ENCODE measurements at places on chromosomes 16 and 17.
A peak's percentile ranks its signal among the peaks of the same experiment; 100 is the strongest.

DNA sequence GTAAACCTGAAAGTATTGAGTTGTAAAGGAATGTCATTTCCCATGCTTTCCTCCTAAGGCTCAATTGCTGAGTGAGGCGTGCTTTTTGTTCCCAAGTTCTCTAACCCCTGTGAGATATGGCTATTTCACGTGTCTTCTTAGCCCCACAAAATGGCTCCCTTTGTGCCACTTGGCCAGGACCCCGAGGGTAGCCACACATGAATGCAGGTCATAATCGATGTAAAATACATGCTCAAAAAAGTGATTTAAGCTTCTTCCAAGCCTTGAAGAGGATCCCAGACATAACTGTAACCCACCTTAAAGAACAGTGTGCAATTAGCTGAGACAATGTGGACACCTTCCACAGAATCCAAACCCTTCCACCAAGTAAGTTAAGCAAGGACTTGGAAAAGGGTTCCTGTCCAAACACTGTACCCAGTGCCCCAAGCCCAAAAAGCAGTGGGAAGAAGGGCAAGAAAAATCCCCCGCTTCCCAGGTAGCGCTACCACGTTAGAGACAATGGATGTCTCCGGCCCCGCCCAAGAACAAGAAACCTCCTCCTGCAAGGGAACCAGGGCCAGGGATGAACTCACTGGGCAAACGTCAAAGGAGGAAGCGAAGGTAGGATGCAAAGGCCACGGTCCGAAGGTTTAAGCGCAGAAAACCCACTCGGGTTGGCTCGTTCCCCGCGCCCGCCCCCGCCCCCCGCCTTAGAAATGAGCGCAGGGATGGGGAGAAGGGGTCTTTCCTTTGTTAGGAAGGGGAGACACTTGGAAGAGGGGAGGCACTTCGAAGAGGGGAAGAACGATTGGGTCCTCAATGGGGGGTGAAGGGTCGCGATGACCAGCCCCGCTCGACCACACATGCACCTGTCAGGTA, 1.2 kb downstream of the JPT1 start:
- peak overlapping the region; percentile 98 for H3K4me3 ChIP-seq
- H3K4me1 ChIP-seq = peaks cover 6% of the 10 kb centered on the region
- H3K27ac ChIP-seq = no peak overlapping the region
- no peaks in the 10 kb centered on the region for H3K27me3 ChIP-seq
- no peaks in the 10 kb centered on the region for H3K36me3 ChIP-seq

DNA sequence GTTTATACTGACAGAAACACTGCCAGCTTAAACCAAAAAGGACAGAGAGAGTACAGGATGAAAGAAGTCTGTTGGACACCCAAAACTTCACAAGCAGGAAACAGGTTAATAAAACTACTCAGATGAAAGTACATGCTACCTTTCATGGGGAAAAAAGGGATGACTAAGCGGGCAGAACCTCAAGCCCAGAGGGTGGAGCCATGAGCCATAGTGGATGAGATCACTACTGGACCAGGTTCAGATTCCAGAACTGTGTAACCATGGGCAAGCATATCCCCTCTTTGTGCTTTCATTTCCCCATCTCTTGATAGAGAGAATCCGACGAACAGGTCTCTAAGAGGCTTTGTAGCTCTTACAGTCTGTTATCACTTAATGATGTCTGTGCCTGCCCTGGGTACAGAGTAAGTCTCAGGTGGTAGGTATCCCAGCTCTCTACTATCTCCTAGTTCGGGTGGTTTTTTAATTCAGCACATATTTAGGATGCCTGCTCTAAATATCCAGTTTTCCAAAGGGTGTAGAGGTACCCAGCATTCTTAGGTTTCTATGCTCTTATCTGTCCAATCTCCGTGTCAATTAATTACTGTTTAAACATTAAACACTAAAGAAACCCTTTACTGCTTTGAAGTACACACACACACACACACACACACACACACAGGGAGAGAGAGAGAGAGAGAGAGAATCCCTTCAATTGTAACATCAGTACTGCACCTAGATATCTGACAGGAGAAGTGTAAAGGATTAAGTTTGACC, 206.7 kb downstream of the ZNF423 start:
- no peaks in the 10 kb centered on the region for H3K27me3 ChIP-seq
- no peak overlapping the region for H3K4me3 ChIP-seq
- H3K36me3 ChIP-seq = no peaks in the 10 kb centered on the region
- peaks cover 8% of the 10 kb centered on the region for H3K4me1 ChIP-seq
- no peak for DNase-seq

DNA sequence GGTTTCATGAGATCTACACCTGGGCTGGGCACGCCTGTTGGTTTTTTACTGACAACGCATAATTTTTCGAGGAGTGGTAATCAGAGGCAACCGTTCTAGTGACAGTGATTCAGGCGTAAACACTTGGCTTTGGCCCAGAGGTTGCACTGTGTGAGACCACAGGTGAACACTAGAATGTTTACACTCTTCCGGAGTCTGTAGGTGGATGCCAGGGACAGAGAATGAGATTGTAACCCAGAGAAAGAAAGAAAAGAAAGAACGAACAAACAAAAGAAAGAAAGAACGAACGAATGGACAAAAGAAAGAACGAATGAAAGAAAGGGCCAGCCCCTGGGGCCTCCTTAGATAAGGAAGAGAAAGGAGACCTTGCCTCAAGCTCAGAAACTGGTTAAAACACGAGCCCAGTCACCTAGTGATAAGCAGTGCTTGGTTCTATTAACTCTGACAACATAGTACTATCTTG, 113.2 kb downstream of the PRKCB start:
- no peak for DNase-seq
- H3K4me1 ChIP-seq = no peaks in the 10 kb centered on the region
- H3K27me3 ChIP-seq = no peaks in the 10 kb centered on the region

- DNase-seq = no peak
- no peaks in the 10 kb centered on the region for H3K4me1 ChIP-seq
- no peak overlapping the region for H3K4me3 ChIP-seq
- no peaks in the 10 kb centered on the region for H3K27me3 ChIP-seq
Observed at GRCh38 chr16:81216114-81216513, 22.4 kb upstream of the BCO1 start.

- H3K4me1 ChIP-seq = peaks cover 9% of the 10 kb centered on the region
- no peak overlapping the region for H3K4me3 ChIP-seq
- no peak overlapping the region for H3K27ac ChIP-seq
- H3K27me3 ChIP-seq = no peaks in the 10 kb centered on the region
Observed at GRCh38 chr16:30767767-30768465, 5.8 kb downstream of the RNF40 start.

DNA sequence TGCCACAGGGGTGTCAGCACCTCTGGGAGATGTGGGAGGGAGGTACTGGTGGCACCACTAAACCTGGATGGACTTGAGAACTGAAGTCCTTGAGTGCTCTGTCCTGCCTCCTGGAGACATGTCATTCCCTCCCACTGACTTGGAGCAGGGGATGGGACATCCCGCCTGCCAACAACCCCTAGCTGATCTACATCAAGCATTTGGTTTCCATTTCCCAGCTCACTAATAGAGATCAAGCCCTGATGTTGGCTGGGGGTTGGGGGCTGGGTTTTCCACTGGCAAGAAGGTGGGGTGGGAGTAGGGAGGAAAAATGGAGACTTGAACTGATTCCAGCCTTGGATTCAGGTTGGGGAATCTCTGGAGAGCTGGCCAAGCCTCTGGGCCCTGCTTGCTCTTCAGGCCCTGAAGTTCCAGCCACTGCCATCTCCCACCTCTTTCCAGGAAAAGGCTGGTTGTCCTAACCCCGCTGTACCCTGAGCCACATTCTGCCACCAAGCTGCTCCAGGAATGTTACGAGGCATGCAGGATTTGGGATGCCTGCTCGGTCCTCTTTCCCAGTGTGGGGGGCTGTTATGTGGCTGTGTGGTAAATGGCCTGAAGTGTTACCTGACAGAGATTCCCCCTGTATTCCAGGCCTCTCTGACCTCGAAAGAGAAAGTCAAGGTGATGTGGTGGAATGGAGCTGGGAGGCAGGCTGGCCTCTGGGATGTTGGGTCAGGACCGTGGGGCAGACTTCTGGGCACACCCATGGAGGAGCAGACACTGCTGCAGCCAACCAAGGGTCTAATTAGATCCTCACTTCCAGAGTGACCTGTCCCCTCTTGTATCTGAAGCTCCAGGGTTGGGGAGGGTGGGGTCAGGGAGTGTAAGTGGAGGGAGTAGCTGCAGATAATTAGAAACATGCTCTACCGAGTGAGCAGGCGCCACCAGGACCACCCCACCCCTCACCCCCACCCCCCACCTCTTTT, 16.7 kb downstream of the IGFBP4 start:
- H3K27ac ChIP-seq = no peak overlapping the region
- H3K4me1 ChIP-seq = peaks cover 24% of the 10 kb centered on the region
- H3K4me3 ChIP-seq = no peak overlapping the region
- no peaks in the 10 kb centered on the region for H3K27me3 ChIP-seq
- DNase-seq = no peak

DNA sequence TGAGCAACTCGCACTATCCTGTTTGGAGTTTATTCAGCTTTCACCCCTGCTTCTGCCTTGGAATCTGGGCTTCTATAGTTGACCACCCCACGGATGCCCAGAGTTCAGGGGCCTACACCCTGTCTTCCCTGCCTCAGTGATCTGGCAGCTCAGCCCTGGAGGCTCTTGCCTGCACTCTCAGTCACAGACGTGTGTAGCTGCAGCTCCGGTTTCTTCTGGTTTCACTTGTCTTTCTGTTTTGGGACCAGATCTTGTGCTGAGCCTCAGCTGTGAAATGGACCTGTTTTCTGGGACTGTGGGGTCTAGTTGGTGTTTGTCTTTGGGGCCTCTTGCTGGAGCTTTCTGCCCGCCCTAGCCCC, 5.8 kb downstream of the GPT2 start:
- no peak for DNase-seq
- no peak overlapping the region for H3K4me3 ChIP-seq
- H3K27me3 ChIP-seq = no peaks in the 10 kb centered on the region
- no peaks in the 10 kb centered on the region for H3K36me3 ChIP-seq

GRCh38 chr17:76940738-76941350, 72.6 kb downstream of the MGAT5B start:
- H3K4me3 ChIP-seq = no peak overlapping the region
- H3K27me3 ChIP-seq = no peaks in the 10 kb centered on the region
- no peak overlapping the region for H3K27ac ChIP-seq
- no peaks in the 10 kb centered on the region for H3K4me1 ChIP-seq
- H3K36me3 ChIP-seq = no peaks in the 10 kb centered on the region

Measured in ascending aorta (tissue), 2 donors.